ENCODE measurements at places on chromosomes 2 and 18. TPM values are rescaled to one million over a fixed set of nuclear protein-coding genes. Genes with fewer than 3 reads are reported as not detected.

The CFAP65 gene
- total RNA-seq, result 1.3 TPM

The PDCD1 gene
- total RNA-seq, result not detected

The PAX3 gene
- not detected for total RNA-seq

The BUB1 gene
- total RNA-seq, result 66.1 TPM

The TTN gene
- total RNA-seq, result 0.07 TPM

The TMEM178A gene
- total RNA-seq, result 0.50 TPM

- peaks cover 20% of the 10 kb centered on the region for H3K4me1 ChIP-seq
- H3K27me3 ChIP-seq, result no peaks in the 10 kb centered on the region
- no peak for DNase-seq
- H3K4me3 ChIP-seq, result no peak overlapping the region
Measured at GRCh38 chr2:233482616-233483015, 84.0 kb downstream of the USP40 start.

DNA sequence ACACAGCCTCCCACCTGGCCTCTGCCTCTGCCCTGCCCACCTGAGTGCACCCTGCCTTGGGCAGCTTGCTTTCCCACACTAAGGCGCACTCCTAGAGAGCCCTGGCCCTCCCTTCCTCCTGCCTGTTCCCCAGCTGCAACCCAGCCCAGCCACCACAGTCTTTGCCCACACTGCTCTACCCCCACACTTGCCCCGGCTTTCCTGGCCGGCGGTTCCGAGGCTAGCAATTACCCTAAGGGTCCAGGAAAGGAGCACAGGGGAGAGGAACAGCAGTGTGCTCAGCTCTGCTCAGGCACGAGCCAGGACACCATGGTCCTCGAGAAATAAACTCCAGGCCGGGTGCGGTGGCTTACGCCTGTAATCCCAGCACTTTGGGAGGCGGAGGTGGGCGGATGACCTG lies 237.8 kb upstream of the RAB6C start:
- no peak overlapping the region for H3K4me3 ChIP-seq
- H3K4me1 ChIP-seq, result no peaks in the 10 kb centered on the region
- DNase-seq, result no peak
- H3K27ac ChIP-seq, result no peak overlapping the region
- H3K36me3 ChIP-seq, result no peaks in the 10 kb centered on the region
- H3K27me3 ChIP-seq, result peaks cover 13% of the 10 kb centered on the region

DNA sequence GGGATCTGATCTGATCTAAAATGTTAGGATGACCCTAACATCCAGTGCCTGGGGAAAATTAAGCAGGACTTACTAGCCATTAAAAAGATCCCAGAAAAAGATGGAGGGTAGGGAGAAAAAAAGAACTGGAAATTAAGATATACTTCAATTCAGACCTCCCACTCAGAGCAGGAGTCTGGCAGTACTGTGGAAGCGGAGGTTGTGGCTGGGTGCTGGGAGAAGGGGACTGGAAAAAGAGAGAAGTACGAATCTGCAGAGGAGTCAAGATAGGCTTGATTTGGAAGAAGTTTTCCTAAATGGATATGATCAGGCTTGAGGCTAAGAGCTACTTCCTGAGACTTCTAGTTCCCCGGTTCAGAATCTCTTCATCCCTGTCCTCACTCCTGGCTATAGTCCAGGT lies 33.5 kb upstream of the IHH start:
- DNase-seq, result no peak
- H3K4me3 ChIP-seq, result no peak overlapping the region
- H3K4me1 ChIP-seq, result peaks cover 9% of the 10 kb centered on the region

GRCh38 chr2:183059561-183059960 lies 19.0 kb upstream of the DUSP19 start:
- peak overlapping the region; percentile 34 for H3K27ac ChIP-seq
- H3K27me3 ChIP-seq, result no peaks in the 10 kb centered on the region
- peaks cover 7% of the 10 kb centered on the region for H3K4me1 ChIP-seq
- no peak for DNase-seq
- H3K36me3 ChIP-seq, result no peaks in the 10 kb centered on the region
- no peak overlapping the region for H3K4me3 ChIP-seq

- H3K36me3 ChIP-seq, result no peaks in the 10 kb centered on the region
- no peak for DNase-seq
- H3K4me3 ChIP-seq, result no peak overlapping the region
- no peak overlapping the region for H3K27ac ChIP-seq
- H3K27me3 ChIP-seq, result no peaks in the 10 kb centered on the region
Measured at GRCh38 chr2:188610050-188610444, 318.4 kb downstream of the GULP1 start.

- no peak for DNase-seq
- no peaks in the 10 kb centered on the region for H3K27me3 ChIP-seq
- no peak overlapping the region for H3K4me3 ChIP-seq
Measured at GRCh38 chr2:195392446-195393336, 264.3 kb upstream of the SLC39A10 start.

DNA sequence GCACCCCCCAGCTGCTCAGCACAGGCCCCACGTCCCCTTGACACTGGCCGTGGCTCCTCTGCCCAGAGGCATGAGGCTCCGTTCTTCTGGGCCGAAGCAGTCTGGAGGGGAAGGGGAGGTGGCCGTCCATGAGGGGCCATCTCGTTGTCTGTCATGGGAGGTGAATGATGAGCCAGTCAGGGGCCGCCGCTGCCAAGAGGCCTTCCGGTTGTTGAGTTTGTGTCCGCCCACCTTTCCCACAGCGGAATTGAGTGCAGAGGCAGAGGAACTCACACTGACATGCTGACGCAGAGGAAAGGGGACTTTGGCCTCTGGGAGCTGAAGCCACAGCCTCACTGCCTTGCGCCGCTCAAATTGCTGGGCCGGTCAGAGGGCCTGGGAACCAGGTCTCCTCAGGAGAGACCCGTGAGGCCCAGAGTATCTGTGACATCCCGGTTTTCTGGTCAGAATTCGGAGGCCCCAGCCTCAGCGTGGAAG lies 268.4 kb downstream of the ATAD2B start:
- no peak overlapping the region for H3K4me3 ChIP-seq
- no peaks in the 10 kb centered on the region for H3K27me3 ChIP-seq
- no peak overlapping the region for H3K27ac ChIP-seq
- no peaks in the 10 kb centered on the region for H3K36me3 ChIP-seq

DNA sequence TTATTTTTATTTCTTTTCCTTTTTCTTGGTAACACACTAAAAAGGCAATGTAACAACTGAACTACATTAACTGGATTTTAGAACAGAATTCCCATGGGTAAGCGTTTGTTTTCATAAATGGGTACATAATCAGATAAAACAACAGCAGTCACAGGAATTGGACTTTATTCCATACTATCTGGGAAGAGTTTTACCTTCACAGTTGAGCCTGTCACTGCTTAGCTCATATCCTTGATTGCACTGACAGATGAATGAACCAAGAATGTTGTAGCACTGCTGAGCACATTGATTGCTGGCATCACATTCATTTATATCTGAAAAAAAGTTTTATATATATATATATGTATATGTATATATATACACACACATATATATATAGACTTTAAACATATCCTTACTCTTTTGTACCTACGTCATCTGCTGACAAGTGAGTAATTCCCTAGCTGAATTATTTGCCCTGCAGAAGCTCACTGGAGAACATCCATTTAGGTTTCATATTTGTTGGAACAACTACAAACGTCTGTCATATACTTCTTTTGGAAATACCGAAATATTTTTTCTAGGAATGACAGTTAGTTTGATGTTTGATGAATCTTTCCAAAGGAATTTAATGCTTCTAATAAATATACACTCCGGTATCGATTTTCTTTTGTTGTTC lies 47.0 kb downstream of the EFEMP1 start:
- no peak overlapping the region for H3K27ac ChIP-seq
- H3K4me1 ChIP-seq, result peaks cover 3% of the 10 kb centered on the region
- H3K4me3 ChIP-seq, result no peak overlapping the region
- no peaks in the 10 kb centered on the region for H3K27me3 ChIP-seq

DNA sequence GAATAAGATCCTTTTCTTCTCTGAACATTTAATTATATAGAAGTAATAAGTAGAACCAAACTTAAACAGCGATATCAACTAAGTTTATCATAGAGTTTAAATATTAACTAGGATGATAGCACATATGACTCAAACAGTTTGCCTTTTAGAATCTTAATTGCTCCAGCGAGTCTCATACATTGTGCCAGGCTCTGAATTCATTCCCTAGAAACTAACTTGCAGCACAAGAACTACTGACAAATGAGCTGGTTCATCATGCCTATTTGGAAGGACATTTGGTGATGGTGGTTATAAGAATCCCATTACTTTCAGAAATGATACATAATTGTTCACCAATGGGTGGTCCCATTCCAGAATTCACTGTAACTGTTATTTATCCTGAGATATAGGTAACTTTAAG lies 1026.6 kb upstream of the DDX18 start:
- H3K4me3 ChIP-seq, result no peak overlapping the region
- H3K27ac ChIP-seq, result no peak overlapping the region
- no peaks in the 10 kb centered on the region for H3K4me1 ChIP-seq
- DNase-seq, result no peak

GRCh38 chr2:189232759-189233406 lies 53.3 kb upstream of the COL5A2 start:
- no peaks in the 10 kb centered on the region for H3K27me3 ChIP-seq
- H3K27ac ChIP-seq, result no peak overlapping the region
- H3K4me3 ChIP-seq, result no peak overlapping the region
- no peak for DNase-seq

DNA sequence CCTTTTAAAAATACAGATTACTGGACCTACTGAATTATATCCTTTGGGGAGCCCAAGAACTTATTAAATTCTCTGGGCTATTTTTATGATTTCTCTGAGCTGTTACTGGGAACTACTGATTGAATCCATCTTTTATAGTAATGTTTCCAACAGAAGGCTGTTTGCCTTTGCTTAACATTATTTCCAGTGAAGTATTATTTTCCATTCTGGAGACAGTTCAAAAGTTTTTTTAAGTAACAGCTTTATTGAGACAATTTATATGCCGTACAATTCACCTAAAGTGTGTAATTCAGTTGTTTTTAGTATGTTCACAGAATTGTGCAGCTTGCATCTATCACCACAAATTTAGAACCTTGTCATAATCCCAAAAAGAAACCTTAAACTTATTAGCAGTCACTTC lies 100.6 kb downstream of the BABAM2 start:
- no peaks in the 10 kb centered on the region for H3K27me3 ChIP-seq
- no peak overlapping the region for H3K4me3 ChIP-seq

- H3K36me3 ChIP-seq, result no peaks in the 10 kb centered on the region
- no peaks in the 10 kb centered on the region for H3K4me1 ChIP-seq
- DNase-seq, result no peak
- no peaks in the 10 kb centered on the region for H3K27me3 ChIP-seq
- H3K27ac ChIP-seq, result no peak overlapping the region
Measured at GRCh38 chr18:43581936-43582519, 304.7 kb upstream of the SYT4 start.
